ENCODE measurements at places on chromosomes 2 and 18.

DNA sequence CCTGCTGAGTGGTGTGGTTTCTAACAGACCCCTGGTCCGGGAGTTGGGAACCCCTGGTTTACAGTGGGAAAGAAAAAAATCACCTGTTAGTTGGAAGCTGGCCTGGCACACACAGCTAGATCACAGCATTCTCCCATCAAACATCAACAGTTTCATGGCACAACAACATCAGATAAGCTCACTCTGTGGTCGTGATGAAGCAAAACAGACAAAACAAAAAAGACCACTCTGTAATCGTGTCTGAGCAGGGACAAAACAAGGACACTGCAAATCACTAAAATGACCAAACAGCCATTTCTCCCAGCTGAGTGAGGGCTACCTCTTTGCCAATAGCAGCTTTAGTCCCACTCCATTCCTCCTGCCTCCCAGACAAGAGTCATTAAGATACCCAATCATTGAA lies 9.0 kb upstream of the IMPACT start:
- DNase-seq = no peak

DNA sequence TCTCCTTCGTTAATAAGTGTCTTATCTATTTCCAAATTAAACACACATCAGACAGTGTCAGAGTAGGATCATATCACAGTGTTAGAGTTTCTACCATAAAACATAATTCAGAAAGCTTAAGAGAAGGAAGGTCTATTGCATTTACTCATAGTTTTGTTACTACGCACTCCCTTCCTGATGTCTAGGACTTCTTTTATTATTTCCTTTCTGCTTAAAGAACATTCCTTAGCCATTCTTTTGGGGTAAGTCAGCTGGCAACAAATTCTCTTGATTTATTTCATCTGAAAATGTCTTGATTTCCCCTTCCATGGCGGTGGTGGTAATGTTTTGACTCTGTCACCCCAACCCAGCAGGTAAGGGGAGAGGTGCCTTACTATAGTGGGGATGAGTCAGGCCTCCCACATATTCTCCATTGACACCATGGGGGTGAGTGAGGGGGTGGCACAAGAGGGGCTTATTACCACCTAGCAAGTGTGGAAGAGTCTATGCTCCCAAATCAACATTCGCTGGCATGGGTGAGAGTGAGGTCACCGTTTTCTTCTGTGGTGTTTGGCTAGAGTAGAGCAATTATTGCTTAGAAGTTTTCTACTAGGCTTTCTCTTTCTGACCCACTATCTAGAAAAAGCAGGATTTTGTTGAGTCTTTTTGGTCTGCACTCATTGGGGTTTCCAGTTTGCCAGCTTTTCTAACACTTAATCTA lies 29.9 kb downstream of the ABCB11 start:
- no peak for DNase-seq

- DNase-seq = no peak
These were observed 636.1 kb downstream of the TDRD15 start for GRCh38 chr2:21759819-21760218.

- DNase-seq = no peak
These were observed 73.9 kb upstream of the TRIB2 start for GRCh38 chr2:12642859-12643258.

DNA sequence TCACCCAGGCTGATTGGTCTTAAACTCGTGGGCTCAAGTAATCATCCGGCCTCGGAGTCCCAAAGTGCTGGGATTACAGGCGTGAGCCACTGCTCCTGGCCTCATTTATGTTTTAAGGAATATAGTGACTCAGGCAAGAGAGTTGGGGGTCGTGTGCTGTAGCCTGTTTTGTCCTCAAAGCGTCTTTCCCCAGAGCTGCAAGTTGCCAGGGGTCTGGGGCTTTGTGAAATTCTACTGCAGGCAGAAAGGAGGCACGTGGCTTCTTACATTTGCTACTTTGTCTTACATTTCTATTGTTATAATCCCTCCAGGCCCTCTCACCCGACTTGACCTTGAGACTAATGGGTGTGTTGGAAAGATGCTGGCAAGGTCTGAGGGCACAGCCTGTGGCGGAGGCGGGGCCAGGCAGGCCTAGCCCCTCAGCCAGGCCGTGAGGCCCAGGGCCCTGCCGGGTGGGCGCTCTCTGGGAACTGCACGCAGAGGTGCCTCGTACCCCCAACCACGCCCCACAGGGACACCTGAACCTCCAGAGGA lies 85.8 kb upstream of the NDUFV2 start:
- DNase-seq = no peak

DNA sequence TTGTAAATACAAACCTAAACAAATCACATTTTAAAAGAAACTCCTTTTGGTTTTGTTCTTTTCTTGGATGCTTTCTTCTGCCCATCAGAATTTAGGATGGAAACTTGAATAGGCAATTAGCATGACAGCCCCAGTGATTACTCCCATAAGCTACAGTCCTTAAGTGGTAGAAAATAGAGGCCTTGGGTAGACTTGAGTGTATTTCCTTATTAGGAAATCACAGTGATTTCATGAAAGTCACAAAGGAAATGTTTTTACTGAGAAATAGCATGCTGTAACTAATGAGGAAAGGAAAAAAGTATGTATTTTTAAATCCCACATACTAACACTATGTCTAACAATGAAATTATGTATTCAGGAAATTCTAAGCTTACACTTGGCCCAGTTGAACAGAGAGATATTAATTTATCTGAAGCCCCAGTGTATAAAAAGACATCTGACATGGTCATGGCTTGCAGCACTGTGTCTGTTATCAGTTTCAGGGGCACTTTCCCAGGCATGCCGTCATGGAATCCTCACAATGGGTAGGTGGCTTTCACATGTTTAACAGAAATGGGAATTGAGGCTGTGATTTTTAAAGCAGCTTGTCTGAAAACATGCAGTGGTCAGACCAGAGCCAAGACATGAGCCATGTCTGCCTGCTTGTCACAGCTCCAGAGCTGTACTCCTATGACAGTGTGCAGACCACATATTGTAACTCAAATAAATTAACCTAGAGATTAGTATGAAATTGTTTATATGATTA lies 79.7 kb upstream of the TRIB2 start:
- peak; percentile 61 for DNase-seq

GRCh38 chr2:130890941-130891669 lies 54.4 kb downstream of the ARHGEF4 start:
- DNase-seq = no peak

DNA sequence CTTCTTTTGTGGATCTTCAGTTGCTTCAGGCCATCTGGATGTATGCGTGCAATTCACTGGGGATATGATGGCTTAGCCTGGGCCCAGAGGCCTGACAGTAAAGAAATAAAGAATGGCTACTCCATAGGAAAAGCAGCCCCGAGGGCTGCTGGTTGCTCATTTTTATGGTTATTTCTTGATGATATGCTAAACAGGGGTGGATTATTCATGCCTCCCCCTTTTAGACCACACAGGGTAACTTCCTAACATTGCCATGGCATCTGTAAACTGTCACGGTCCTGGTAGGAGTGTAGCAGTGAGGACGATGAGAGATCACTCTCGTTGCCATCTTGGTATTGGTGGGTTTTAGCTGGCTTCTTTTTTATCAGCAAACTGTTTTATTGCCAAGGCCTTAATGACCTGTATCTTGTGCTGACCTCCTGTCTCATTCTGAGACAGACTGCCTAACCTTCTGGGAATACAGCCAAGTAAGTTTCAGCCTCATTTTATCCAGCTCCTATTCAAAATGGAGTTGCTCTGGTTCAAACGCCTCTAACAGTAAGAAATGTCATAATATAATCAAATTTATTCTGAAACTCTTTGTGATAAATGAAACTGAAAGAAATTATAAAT lies 60.5 kb downstream of the DSEL start:
- DNase-seq = no peak

DNA sequence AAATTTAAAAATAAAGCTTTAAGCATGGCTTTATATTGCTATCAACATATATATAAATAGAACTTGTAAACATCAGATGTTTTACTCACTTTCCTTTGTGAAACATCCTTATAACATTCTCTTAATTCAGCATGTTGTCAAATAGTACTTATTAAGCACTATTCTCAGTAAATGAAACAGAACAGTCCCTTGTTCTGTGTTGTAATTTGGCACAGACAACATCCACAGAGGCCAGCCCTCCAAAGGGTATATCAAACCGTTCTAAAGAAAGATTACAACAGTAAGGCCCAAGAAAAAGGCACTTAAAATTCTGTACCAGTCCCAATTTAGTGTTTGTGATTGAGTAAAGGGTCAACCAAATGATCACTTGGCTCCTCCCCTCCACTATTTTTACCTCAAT lies 46.0 kb downstream of the GAREM1 start:
- DNase-seq = no peak

DNA sequence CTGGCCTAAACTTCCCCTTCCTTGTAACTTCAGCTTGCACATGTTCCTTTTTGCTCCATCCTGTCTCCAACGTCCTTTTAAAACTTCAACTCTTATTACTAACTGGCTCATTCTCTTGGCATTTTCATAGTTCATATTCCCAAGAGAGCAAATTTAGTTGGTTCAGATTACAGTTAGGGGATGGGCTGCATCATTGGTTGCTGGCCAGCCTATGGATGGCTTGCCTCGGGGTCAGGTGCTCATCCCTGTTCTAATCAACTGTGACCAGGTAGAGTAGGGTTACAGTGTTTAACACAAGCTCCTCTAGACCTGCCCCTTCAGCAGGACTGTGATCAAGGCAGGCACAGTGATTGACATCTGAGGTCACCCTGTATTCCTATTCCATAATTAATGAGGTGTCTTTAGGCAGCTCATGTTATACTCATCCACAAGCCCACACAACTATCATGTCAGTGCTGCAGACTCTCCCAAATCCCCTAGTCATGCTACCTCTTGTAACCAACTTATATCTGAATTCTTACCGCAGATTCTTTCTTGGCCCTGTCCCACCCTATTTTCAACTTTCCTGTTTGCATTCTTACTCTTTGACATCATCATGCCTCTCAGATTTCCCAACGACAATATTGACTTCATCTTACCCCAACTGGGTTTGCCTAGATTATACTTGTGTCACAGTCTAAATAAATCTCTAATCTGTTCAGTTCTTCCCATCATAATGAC lies 293.3 kb downstream of the MTX2 start:
- DNase-seq = peak; percentile 85

- DNase-seq = no peak
These were observed 72.4 kb upstream of the CCDC150 start for GRCh38 chr2:196566961-196567666.

DNA sequence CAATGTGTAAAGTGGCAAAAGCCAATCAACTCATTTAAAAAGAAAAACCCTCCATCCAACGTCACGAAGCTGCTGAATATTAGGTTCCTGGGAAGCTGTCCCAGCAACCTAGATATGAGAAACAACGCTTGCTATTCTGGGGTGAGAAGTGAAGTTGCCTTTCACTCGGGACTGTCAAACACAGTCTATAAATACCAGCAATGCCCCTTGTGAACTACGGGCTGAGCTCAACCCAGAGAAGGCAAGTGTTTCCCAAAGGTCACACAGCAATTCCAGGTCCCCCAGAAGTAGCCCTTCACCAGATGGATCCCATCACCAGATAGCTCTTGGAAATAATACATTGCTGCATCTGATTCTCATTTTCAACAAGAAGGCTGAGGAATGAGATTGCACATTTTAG lies 67.9 kb downstream of the BCL11A start:
- no peak for DNase-seq

GRCh38 chr2:142741764-142742269 lies 135.6 kb upstream of the KYNU start:
- no peak for DNase-seq

DNA sequence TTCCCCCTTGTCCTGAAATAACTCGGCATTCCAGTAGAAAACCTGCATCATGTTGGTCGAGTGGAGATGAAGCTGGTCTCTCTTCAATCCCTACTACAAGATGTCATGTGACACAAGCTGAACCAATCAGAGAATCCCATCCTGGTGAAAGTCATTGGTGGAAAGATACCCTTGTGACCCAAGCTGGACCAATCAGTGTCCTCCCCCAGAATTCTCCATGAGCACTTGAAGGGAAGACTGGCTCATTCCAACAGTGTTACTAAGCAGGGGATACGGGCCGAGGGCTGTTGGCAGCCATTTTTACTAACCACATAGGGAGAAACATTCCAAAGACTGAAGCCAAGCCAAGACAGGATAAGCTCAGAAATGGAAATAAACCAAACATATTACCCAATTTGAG lies 298.3 kb downstream of the ICOS start:
- DNase-seq = peak; percentile 31

DNA sequence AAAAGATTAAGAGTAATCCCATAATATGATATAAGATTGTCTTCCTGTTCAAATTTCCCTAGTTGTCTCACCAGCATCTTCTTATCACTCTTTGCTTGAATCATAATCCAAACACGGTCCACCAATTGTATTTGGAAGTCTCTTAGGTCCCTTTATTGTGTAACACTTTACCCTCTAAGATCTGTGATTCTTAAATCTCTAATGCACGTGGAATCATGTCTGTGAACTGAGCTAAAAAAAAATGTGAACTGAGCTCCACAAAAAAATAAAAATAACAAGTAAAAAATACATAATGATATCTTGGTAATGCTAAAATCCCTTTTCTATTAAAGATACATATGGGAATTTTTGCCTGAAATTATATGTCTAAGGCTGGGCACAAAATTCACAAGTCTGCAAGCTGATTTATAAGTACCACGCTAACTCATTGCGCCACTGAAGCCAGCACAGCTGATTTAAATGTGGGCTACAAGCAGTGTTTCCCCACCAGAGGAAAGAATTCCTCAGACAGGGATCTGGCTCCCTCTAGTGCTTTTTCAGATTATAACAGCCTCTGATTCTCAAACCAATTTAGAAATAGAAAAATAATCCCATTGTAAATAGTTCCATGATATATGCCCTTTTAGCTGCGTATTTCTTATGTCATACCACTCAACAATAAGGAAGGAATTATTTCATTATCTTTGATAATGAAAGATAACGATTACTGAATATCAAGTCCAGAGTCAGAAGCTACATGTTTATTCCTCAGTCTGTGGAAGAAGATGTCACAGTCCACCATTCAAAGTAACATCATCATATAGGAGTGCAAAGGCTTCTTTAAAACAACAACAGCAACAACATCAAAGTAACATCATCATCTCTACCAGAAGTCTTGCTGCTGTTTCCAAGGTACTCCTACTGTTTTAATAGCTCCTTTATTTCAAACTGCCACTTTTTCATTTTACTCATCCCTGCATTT lies 22.9 kb downstream of the RBM43 start:
- peak; percentile 79 for DNase-seq

DNA sequence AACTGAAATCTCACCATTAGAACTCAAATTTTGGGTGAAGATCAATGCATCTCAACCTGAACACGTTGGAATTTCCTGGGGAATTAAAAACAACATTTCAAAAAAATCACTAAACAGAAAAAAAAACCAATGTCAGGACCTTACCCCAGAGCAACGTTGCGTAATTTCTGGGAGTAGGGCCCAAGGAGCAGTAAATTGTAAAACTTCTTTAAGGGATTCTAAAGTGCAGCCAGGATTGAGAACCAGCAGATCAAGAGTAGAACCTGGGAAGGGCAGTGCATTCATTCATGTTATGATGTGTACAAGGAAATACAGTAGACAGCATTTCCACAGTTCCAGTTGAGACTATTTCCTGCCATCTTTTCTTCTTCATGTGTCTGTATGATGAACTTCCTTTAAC lies 56.9 kb downstream of the RHBDD1 start:
- peak; percentile 63 for DNase-seq
